Activated CD4-positive, alpha-beta T cell treated with anti-CD3 and anti-CD28 coated beads for 24 hours (primary cell): ENCODE measurements at places on chromosomes 1 and 21.

GRCh38 chr21:24939291-24939690 lies 668.0 kb downstream of the MRPL39 start:
- DNase-seq, result no peak

DNA sequence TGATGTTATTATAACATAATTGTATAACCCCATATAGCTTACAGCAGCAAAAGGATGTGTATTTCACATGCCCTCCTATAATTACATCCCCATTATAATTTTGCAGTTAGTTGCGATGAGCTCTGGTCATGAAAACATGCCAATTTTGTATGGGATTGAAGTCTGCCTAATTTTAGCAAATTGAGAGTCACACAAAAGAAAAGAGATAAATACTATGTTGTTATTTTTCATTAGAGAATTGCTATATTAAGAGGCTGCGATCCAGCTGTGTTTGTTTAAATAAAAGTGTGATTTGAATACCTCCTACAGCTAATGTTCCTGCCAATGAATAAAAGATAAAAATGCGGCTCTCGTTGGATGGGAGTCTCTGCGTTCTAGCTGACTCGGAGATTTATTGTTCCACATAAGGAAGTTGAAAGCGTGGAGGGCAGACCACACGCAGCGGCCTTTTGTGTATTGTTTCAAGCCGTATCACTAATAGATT lies 461.0 kb upstream of the NFIA start:
- DNase-seq, result no peak

- DNase-seq, result no peak
These were observed 73.1 kb upstream of the PRDX6 start for GRCh38 chr1:173403996-173404395.

DNA sequence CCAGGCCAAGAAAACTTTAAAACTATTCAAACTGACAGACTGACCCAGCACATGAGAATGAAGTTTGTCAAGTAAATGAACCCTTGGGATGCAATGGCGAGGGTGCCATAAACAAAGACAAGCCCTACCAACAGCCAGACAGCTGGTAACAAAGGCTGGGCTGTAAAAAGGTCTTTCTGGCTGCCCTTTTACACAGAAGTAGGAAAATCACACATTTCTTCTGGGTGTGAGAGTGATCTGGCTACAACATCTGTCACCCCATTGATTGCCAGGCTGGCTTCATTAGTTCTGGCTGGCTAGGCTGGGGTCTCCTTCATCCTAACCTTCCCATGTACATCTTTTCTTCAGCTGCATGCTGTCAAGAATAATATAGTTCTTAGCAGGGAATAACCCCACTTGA lies 83.6 kb upstream of the FOXD3 start:
- no peak for DNase-seq

GRCh38 chr1:20511518-20512428 lies 3.8 kb upstream of the MUL1 start:
- DNase-seq, result no peak

- DNase-seq, result no peak
These were observed 818.7 kb downstream of the LTN1 start for GRCh38 chr21:28174006-28174405.

- DNase-seq, result no peak
These were observed 5.8 kb downstream of the ANXA9 start for GRCh38 chr1:150987924-150988323.

GRCh38 chr1:219582296-219582695 lies 30.6 kb downstream of the ZC3H11B start:
- no peak for DNase-seq

- no peak for DNase-seq
These were observed 515.6 kb downstream of the NEGR1 start for GRCh38 chr1:71766748-71767147.

DNA sequence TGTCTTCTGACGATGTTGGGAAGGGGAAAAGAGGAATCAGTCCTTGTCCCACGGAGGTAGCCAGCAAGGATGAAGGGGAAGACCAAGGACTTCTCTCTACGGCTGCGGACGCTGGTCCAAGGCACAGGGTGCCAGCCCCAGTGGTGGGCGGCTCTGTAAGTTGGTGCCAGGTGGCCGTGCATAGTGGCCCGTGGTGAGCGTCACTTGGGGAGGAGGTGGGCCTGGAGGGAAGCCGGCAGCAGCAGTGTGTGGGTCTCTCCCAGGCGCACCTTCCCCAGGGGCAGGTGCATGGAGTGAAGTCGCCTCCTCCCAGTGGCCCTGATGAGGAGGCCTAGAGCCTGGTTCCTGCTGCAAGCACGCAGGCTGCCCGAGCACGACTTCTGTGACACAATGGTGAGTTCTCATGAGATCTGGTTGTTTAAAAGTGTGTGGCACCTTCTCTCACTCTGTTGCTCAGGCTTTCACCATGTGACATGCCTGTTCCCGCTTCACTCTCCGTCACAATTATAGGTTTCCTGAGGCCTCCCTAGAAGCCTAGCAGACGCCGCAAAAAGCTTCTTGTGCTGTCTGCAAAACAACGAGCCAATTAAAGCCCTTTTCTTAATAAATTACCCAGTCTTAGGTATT lies 43.6 kb upstream of the TIAM1 start:
- DNase-seq, result no peak

DNA sequence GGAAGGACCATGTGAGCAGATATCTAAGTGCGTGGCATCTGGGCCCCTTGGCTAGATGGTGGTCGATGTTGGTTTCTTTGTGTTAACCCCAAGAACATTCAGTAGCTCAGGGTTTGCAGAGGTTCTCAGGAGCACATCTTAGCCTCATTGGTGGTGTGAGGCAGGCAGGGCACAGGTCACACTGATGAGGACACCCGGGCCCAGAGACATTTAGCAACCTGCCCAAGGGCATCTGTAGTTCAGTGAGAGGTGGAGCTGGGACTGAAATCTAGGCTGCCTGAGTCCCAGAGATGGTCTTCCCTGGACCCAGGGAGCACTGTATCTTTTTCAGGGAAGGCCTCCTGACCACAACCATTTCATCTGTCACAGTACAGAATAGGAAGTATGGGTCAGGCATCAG lies 859 bp upstream of the SLC5A9 start:
- DNase-seq, result no peak

DNA sequence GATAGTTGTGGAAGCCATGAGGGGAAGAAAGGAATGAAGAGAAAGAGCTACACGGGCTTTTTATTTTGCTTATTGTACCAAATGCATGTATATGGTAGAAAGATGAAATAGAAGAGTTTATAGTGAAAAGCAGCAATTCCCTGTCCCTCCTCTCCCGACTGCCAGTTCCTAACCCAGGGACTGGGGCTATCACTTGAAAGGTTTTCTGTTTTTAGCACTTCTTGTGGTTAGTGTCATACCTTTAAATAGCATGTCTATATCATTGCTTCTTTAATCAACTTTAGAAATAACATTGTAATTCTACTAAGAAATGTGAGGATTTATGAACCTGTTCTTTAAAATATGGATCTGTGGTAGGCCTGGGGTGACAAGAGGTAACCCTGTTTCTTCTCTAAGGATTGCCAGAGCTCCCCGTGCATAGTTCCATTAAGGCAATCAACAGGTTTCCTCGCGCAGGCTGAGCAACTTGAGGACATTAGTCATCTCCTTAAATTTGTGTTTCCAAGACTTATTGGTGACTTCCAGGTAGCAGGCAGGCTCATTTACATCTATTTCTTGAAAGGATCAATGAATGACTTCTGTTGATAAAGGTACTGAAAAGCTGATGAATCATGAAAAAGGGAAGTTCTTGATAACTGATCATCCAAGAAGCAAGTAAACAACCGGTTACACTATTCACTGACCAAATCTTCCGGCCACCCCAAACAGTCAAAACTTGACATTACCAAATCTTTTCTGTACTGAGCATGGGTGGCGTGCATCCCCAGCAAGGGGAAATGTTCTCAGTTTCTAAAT lies 37.8 kb upstream of the S1PR1 start:
- no peak for DNase-seq

- no peak for DNase-seq
These were observed 54.7 kb downstream of the NEGR1 start for GRCh38 chr1:72227667-72228066.

DNA sequence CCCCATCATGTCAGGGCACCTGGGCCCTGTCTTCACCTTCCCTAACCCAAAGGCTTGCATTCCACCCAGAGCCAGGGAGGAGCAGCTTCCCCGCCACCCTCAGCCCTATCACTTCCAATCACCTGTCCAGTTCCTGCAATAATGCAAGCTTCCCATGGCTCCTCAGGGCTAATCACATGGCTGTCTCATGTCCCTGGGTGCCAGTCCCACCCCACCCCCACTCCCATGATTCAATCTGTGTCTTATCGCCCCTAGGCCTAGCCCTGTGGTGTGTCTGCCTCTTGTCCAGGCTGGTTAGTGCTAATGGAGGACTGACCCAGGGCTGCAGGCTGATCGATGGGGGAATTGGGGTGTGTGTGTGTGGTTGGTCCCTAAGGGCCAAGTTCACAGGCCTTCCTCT lies 11.0 kb upstream of the PEAR1 start:
- DNase-seq, result no peak

- DNase-seq, result no peak
These were observed 160.2 kb downstream of the TOMM20 start for GRCh38 chr1:234968451-234968850.

GRCh38 chr1:167748906-167749305 lies 27.1 kb downstream of the MPZL1 start:
- DNase-seq, result no peak

GRCh38 chr1:167467126-167467710 lies 51.1 kb downstream of the CD247 start:
- DNase-seq, result no peak

DNA sequence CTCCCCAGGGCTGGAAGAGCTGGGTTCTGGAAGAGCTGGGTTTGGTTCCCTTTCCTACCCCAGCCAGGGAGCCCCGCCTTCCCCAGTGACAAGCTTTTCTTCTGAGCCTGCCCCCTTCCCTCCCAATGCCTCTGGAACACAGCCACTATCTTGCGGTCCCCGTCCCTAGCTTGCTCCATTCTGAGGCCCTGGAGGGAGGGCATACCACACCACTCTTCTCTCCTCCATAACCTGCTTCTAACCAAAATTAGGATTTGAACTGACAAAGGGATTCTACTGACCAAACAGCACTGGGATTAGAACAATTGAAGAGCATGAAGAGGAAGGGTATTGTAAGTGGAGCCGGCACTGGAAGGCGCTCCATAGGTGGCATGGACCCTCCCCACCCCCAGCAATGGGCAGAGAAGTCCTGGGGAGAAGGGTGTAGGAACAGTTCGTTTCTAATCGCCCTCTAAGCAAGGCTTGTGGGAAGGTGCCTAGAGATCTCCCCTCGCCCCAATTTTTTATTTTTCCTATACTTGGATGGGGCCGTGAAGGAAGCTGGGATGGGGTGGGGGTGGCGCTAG lies 690 bp downstream of the C1orf216 start:
- DNase-seq, result no peak

DNA sequence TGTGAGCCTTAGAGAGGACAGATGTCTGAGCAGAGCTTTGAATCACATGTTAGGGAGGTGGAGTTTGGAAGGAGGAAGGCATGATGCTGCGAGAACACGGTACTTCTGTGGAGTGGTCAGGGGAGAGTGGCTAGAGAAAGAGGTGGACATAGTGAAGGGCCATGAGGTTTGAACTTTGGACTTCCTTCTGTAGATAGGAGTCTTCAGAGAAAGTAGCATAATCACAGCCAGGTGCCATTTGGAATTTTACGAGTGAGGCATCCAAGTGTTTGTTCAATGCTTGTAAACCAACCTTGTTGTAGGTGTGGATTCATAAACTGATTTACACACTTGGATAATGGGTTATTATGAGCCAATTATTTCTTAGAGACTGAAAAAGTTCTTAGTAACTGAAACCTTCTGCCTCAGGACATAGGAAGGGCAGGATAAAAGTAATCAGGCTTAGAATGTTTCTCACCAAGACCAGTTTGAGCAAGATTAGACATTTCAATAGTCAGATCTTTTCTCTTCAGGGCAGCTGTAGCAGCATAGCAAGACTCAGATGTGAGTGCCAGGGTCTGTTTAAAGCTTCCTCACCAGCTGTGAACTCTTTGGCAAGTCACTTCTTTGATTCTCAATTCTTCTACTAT lies 83.5 kb upstream of the HMCN1 start:
- DNase-seq, result no peak

GRCh38 chr1:89962742-89963075 lies 32.2 kb upstream of the ZNF326 start:
- DNase-seq, result no peak

DNA sequence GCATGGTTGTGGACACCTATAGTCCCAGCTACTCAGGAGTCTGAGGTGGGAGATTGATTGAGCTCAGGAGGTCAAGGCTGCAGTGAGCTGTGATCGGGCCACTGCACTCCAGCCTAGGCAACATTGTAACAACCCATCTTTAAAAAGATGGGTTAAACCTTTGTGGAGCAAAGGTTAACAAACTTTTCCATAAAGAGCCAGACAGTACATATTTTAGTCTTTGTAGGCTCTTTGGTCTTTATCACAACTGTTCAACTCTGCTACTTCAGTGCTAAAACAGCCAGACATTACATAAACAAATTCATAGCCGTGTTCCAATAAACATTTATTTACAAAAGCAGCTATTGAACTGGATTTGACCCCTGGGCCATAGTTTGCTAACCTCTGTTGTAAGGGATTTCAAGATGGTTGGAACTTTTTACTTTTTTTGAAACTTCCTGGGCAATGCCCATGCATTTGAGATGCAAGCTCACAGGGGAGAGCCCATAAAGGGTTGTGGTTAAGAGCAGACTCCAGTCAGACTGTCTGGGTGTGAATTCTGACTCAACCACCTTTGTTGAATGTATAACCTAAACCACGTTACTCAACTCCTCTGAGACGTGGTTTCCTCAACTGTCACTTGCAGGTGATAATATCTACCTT lies 10.8 kb downstream of the INAVA start:
- DNase-seq, result peak; percentile 45

DNA sequence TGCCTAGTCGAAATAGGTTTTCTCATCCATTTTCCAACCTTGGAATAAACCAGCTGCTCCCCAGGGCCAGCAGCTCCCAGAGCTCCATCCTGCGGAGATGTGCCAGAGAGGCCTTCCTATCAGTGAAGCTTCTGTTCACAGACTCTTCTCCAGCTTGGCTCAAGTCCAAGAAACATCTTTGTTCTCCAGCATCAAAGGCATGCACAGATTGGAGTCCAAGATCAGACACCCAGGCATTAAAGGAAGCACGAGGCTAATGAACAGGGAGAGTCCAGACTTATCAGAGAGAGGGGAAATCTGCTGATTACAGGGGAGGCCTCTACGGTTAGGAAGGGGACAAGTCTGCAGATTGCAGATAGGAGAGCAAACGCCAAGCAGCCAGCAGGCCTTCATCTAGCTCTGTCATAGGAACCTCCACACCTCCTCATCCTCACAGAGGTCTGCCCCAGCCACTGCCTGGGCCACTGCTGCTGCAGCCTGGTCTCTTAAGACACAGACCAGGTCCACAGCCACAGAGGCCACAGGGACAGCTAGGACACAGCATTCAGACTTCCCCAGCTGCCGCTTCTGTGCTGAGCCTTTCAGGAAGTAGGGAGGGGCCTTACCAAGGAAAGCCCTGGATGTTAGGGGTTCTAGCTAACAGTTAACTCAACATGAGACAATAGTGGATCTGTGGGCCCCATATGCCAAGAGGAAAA lies 3.4 kb downstream of the PRR9 start:
- no peak for DNase-seq

DNA sequence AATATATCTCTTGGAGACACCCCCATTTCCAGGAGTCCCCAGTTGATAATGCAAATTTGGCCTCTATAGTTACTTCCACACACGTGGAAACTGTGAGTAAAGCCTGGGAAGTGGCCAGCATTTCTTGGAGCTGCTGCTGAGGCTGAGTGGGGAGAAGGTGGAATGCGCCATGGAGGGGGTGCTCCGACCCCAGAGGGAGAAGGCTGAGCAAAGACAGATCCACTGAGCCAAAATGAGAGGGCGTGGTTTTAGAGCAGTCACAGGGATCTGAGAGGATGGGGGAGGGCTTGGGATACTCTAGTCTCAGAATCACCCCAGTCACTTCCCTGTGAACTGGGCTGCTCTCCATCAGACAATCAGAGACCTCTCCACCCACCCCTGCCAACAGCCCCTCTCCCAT lies 38.7 kb downstream of the TRIM62 start:
- DNase-seq, result no peak
